ENCODE measurements at places on chromosomes 3 and 15.

DNA sequence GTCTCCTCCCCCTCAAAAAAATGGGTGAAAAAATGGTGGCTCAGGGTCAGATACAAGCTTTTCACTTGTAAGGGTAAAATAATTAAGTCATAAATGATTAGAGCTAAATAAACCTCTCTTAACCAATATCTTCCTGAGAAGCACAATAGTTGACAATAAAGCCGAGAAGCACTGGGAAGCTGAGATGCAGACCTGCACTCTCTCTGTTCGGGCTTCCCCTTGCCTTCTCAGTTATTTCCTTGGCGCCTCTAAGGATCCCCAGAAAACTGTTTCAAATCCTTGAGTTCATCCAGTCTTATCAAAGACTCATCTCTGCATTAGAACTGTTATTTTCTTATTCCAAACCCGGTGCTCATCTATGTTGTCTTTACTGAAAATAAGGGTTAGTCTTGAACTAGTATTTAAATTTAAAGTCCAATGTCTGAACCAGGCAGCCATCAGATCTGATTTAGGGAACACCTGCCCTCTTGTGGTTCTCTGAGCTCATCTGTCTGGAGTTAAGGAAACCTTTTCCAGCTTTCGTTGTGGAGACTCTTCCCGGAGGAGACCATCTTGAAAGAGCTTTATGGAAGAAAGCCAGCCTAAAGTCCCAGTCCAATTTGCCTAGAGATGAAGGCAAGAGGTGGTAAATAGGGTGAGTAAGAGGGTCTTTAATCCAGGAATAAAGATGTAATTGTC is 256.4 kb upstream of the MCTP2 start:
- DNase-seq, result peak; percentile 6

GRCh38 chr3:132203889-132204596 is 113.2 kb upstream of the ACP3 start:
- no peak for DNase-seq

- DNase-seq, result no peak
These were observed 60.8 kb upstream of the MEF2A start for GRCh38 chr15:99504823-99505551.

GRCh38 chr3:149553781-149554451 is 79.4 kb downstream of the TM4SF4 start:
- no peak for DNase-seq

DNA sequence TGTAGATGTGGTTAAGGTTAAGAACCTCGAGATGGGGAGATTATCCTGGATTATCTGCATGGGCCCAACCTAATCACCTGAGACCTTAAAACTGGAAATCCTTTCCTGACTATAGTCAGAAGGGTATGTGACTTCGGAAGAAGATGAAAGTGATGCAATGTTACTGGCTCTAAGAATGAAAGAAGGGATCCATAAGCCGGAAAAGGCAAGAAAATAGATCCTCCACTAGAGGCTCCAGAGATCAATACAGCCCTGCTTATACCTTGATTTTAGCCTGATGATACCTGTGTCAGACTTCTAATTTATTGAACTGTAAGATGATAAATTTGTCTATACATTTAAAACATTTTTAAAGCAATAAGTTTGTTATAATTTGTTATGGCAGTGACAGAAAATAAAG is 21.5 kb upstream of the GASK1A start:
- no peak for DNase-seq

DNA sequence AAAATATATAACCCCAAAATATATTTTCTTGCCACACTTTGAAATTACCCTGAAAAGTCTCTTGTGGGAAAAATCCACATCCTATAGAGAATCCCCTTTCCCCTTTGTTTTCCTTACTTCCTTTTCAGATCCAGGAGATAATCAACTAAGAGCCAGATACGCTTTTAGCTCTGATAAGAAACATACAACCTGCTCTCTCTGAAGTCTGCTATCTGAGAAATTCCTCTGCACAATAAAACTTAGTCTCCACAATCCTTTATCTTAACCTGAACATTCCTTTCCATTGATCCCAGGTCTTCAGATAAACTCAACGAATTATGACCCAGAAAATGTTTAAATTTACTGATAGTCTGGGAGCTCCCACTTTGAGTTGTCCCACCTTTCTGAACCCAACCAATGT is 233.4 kb upstream of the SETMAR start:
- no peak for DNase-seq

- DNase-seq, result no peak
These were observed 25.9 kb downstream of the ADCY5 start for GRCh38 chr3:123423031-123423430.
